T-helper 1 cell (primary cell): ENCODE measurements at places on chromosomes 5 and 9.

GRCh38 chr5:123088031-123088805, 823 bp upstream of the PRDM6 start:
- no peak for DNase-seq

DNA sequence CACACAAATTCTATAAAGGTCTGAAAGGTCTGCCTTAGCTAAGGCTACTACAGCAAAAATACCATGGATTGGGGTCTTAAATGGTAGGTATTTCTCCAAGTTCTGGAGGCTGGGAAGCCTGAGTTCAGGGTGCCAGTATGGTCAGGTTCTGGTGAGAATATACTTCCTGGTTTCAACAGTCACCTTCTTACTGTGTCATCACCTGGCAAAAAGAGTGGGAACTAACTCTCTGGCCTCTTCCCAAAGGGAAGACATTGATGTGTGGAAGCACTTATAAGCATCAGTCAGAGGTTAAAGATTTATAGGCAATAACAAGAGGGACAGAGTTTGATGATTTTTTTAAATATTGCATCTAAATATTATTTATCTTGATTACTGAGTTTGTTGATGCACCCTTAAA, 53.0 kb downstream of the ZNF622 start:
- no peak for DNase-seq

- DNase-seq, result no peak
Measured at GRCh38 chr5:99926463-99926862, 608.7 kb upstream of the FAM174A start.

DNA sequence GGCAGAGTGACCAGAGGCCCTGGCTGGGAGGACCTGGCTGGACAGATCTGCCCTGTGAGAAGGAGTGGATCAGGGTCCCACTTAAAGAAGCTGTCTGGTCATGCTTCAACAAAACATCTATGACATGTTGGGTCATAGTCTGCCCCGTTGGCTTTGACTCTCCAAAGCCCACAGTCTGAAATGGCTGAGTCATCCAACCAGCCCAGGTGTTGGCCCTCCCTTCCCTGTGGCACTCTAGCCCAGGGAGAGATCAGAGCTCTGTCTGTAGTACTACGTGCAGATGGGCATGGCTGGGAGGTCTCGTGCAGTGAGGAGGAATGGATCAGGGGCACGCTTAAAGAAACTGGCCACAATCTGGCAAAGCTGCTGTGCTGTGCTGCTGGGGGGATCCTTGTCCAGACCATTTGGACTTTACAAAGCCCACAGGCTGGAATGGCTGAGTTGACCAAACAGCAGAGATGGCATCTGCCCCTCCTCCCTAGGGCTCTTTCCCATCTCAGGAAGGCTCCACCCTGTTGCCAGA, 206.1 kb downstream of the TUSC1 start:
- no peak for DNase-seq

DNA sequence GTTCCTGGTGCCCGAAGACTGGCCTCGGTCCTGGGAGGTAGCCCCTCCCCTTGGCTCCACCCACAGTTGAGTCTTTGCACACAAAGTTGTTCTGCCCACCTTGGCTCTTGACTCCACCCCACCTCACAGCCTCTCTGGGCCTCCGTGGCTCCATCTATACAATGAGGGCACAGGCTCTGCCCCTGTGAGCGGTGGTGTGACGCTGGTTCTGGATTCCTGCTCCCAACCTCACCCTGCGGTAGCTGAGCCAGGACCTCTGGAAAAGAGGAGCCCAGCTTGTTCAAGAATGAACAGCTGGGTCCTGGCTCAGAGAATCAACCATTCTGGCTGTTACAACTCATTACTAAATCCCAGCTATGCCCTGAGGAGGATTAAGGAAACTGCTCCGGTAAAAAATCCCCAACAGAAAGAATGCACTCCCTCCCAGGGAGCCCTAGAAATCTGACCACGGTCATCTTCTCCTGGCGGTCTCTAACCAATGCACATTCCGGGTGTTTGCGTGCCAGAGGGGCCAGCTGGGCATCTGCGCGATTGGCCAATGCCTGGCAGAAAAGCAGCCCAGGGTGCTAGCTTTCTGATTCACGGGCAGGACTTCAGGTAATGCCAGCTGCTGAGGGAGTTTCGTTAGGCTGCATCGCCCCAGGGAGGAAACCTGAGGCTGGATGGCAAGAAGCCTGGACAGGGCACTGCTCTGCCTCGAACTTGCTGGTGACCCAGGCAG, 9.9 kb upstream of the GRHPR start:
- DNase-seq, result no peak

GRCh38 chr9:114521846-114522245, 16.6 kb upstream of the WHRN start:
- no peak for DNase-seq

DNA sequence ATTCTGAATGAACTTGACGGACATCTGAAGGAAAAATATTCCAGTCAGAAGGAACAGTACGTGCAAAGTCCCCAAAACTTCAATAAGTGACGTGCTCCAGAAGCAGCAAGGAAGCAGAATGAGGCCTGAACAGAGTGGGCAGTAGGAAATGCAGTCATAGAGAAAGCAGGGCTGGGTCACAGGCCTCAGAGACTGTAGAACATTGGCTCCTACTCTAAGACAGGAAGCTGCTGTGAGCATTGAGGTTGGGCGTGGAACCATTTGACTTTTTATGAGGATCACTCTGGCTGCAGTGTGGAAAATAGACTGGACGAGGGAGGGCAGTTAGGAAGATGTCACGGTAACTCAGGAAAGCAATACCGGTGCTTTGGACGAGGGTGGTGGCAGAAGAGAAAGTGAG, 64.0 kb downstream of the DOCK8 start:
- DNase-seq, result no peak

- no peak for DNase-seq
Measured at GRCh38 chr5:154577416-154577815, 99.4 kb upstream of the HAND1 start.

- no peak for DNase-seq
Measured at GRCh38 chr9:118962426-118962825, 406.8 kb downstream of the BRINP1 start.

- DNase-seq, result no peak
Measured at GRCh38 chr9:8863886-8864544, 1064.4 kb upstream of the DMAC1 start.

- DNase-seq, result no peak
Measured at GRCh38 chr5:17463653-17464052, 34.4 kb upstream of the TAF11L2 start.

GRCh38 chr5:12459326-12459725, 555.1 kb upstream of the CTNND2 start:
- DNase-seq, result no peak

DNA sequence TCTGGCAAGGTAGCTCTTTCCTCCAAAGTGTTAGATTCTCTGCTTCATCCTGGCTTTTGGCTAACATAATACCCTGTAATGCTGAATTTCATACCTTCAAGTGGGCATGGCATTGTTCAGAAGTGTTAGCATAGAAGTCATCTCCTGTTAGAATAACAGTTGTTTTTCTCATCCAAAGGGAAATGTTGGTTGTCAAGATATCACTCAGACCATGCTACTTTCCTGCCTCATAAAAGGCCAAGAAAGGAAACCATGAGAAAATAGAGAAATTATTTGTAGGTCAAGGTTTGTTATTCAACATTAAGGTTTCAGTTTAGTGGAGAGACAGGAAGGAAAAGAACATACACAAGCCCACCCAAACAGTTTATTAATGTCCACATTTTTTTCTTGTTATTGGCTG, 472.5 kb downstream of the ARHGEF28 start:
- no peak for DNase-seq

- DNase-seq, result no peak
Measured at GRCh38 chr5:113274836-113275414, 159.9 kb downstream of the TSSK1B start.

GRCh38 chr5:171725205-171725601, 60.4 kb upstream of the SMIM23 start:
- no peak for DNase-seq

DNA sequence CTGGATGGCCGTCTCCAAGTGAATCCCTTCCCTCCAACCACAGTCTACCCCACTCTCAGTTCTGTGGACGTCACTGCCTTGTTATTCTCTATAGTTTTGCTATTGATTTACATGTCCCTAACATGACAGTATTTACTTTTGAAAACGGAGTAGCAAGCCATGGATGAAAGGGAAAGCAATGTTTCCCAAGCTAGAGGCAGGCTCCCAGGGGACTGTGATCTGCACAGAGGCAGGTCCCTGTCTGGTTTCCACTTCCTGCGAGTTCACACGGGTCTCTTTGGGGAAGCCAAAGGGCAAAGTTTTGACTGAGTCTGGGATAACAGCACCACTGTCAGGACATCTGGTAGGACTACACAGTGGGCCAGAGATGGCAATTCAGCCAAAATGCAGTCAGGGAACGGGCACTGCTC, 12.7 kb downstream of the C9orf153 start:
- DNase-seq, result no peak

- DNase-seq, result no peak
Measured at GRCh38 chr9:125950880-125951471, 203.8 kb downstream of the PBX3 start.

DNA sequence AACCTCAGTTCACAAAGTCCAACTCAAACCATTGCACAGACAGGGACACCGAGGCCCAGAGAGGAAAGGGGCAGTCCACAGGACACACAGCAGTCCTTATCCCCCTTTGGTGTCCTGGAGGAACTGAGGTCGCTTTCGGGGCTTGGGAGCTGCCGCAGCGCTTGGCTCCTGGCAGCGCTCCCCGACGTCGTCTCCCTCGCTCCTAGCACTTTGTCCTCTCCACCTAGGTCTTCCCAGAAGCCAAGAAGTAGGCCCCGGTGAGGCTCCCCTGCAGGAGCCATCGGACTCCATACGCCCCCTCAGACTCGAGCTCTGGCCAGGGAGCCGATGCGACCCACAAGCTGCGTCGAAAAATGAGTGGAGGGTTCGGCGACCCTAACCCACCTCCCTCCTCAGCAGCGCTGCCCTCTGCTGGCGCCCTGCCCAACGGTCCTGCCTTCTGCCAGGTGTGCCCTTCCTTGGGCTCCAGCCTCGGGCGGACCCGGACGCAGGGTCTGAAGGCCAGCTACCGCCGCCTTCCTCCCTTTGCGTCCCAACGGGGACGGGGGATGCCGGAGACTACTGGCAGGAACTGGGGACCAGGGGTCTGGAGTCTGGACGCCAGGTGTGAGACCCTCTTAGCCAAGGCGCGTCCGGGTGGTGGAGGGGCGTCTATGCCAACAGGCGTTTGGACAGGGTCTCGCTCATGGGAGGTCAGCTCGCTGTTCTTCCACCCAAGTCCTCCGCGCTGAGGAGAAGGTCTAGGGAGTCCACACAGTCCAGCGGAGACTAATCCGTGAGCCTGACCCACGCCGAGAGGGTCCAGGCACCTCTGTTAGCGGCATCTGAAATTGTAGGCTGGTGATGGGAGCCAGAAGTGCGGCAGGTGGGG, 2.1 kb upstream of the PRDM12 start:
- no peak for DNase-seq

- no peak for DNase-seq
Measured at GRCh38 chr9:1505489-1505888, 455.3 kb downstream of the DMRT2 start.

DNA sequence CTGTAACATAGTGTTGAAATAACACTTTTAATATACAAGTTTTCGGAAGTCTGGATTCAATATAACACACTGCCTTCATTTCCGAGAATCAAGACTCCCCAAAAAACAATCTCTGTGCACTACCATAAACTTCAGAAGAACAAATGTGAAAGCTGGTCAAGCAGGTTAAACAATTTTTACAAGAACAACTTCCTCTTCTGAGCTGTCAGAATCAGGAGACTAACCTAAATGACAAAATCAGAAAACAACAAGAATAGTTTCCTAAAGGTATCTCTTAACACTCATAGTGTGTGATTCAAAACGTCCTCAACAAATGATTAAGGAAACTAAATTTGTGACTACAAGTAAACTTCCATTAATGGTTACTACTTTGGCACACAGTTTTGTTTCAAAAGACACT, 11.6 kb downstream of the C9orf72 start:
- DNase-seq, result no peak

- no peak for DNase-seq
Measured at GRCh38 chr5:62168506-62169281, 137.3 kb upstream of the KIF2A start.

DNA sequence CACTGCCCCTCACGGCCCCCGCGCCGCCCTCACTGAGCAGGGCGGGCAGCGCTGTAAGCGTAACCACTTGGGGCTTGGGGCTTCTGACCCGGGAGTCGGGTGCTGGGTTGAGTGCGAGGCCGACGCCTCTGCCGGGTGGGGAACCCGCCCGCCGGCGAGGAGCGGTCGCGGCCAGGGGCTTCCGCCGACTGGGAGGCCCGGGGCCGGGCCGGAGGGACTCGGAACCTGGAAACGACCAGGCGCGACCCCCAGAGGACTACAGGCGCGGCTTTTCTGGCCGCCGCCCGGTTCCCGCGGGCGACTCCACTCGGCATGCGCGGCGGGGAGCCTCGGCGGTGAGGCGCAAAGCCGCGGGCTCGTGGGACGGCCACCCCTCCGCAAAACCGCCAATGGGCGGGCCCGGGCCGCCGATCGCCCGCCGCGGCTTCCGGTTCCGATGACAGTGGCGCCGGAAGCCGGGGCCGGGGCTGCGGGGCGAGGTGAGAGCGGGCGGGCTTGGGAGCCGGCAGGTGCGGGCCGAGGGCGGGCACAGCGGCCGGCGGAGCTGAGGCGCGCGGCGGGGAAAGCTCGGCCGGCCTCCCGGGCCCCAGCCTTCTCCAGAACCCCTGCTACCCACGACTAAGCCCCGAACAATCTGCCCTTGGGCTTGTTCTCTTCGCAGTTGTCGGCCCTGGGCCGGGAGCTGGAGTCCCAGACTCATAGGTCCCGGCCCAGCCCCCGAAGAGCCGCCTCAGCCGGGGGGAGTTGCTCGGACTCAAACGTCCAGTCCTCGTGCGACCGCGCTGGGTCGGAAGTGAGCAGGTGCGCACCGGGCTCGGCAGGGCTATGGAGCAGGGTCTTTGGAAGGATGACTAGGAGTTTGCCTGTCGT, at the start of gene RMND5B:
RMND5B (plus strand) TSS at position 439 of the 870 bp plus-strand sequence. CDS start 7,106 bp downstream, outside the sequence.
- DNase-seq, result peak; percentile 77

GRCh38 chr5:34598177-34598794, 57.8 kb upstream of the RAI14 start:
- no peak for DNase-seq

GRCh38 chr9:107735821-107736220, 246.3 kb upstream of the KLF4 start:
- no peak for DNase-seq

- no peak for DNase-seq
Measured at GRCh38 chr9:20619487-20620200, 2.7 kb downstream of the MLLT3 start.

DNA sequence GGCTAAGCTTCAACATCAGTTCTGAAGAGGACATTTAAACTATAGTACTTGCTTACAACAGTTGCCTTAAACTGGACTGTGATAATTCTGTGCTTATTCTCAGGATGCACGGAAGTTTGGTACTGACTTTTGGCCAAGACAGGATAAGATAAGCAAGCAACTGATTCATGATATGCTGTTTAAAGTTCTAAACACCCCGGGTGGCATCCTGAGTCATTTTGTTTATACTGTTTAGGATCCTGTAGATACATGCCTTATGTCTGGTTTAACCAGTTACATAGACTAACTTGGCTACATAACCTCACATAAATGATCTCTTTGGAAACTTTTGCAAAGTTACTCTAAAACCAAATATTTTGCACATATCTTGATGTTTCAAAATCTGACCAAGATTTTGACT, 95.9 kb downstream of the CDH9 start:
- DNase-seq, result no peak
